ENCODE measurements at places on chromosomes 13 and 19. TPM values are rescaled to one million over a fixed set of nuclear protein-coding genes. Genes with fewer than 3 reads are reported as not detected.

DNA sequence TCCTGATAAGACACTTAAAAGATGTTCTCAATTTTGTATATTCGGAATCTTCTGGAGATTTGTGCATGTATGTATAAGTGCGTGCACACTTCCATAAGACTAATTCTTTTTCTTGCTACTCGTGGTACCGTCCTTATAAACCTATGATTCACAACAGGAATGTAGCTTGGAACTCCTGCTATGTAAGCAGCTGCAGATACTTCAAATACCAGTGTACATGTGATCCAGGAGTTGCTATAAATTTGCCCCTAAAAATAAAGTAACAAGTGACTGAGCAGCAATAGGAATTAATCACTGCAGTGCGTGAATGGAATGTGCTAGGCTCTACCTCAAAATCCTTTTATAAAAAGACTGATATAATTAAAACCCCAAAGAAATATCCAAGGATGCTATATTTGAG lies 214.9 kb downstream of the KLF5 start:
- DNase-seq = no peak

DNA sequence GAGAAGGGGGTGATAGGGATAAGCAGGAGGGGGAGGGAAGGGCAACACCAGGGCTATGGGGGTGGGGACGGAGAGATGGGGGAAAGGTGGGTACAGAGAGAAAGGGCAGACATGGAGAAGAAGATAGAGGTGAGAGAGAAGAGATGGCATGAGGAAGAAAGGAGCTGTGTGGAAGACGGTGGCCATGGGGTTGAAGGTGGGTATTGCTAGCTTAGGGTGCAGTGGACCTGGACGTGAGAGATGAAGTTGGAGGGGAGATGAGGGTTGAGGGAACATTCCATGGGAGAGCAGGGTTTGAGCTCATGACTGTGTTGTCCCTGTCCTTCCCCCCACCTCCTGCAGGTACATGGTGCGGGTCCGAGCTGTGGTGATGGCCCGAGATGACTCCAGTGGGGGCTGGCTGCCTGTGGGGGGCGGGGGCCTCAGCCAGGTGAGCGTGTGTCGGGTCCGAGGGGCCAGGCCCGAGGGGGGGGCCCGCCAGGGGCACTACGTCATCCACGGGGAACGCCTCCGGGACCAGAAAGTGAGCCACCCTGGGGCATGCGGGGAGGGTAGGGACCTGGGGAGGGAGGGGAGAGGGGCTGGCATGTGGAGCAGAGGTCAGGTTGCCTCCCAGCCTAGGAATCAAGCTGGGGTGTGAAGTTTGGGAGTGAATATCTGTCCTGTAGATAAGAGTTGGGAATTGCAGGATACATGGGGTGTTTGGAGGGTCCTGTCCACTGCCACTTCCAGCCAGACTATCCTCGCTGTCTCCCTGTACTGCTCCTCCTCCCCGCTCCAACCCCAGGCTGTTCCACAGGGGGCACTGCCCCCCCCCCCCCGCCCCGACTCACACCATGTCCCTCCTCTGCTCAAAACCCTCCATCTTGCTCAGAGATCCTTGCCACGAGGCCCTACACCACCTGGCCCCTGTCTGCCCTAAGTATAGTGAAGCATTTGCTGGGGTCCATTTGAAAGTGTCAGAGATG lies 1.7 kb downstream of the SPRED3 start:
- no peak for DNase-seq

GRCh38 chr19:44848812-44849447 lies 2.8 kb downstream of the NECTIN2 start:
- DNase-seq = peak; percentile 50

DNA sequence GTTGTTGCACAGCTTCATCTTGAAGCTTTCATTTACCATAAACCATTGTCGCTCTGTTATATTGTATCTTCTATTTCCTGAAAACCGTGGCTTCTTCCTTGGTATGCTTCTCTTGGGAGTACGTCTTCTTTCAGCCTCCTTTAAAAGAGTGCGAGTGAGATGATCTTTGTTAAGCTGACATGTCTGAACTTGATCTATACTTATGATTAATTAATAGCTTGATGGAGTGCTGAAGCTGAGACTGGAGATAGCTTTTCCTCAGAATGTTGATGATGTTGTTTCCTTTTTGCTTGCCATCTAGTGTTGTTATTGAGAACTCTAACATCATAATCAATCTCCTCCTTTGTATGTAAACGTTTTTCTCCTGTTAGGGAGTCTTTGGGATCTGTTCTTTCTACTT lies 529.3 kb upstream of the SPRY2 start:
- DNase-seq = no peak

DNA sequence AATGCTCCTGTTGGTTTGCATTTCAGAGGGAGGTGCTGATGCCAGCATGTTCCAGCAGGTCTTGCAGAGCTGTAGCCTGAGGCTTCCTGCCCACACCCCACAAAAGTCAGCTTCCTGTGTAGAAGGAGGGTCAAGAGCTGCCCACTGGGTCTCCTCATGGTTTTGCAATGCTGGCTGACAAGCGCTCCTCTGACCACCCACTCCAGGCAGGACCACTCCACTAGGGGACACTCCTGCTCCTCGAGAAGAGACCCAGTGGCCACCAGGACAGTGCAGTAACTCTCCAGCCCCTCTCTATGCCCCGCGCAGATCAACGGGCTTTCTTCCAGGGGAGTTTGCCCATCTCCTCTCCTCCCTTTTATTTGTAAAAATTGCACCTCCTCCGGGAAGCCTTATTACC lies 72.9 kb upstream of the UQCRFS1 start:
- no peak for DNase-seq

DNA sequence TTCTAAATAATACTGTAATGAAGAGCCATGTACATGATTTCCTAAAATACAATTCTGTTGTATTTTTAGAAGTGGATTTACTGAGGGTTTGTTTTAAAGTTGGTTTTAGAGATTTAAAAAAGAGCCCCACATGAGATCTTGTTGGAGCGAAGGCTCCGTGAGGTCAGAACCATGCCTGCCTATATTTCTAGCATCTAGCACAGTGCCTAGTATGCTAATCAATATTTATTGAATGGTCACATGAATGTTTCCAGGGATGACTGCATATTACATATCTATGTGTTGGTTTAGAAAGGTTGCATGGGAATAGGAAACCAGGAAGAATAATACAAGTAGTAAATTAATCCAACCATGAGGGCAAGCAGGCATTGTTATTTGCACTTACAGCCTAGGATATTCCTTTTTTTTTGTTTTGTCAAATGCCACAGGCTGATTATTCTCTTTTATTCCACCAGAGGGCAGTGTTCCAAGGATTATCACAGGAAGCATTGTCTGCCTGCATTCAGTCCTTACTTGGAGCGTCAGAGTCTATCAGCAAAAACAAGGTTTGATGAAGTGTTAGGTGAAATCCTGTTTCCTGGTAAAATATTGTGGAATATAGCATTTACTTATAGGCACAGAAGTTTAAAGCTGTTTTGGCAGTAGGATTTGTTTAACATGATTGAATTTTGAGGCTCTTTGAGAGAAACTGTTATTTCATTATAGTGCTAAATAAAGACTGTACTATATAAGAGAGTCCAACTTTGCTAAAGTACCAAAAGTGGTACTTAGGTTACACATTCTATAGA lies 46.8 kb downstream of the COG3 start:
- no peak for DNase-seq

DNA sequence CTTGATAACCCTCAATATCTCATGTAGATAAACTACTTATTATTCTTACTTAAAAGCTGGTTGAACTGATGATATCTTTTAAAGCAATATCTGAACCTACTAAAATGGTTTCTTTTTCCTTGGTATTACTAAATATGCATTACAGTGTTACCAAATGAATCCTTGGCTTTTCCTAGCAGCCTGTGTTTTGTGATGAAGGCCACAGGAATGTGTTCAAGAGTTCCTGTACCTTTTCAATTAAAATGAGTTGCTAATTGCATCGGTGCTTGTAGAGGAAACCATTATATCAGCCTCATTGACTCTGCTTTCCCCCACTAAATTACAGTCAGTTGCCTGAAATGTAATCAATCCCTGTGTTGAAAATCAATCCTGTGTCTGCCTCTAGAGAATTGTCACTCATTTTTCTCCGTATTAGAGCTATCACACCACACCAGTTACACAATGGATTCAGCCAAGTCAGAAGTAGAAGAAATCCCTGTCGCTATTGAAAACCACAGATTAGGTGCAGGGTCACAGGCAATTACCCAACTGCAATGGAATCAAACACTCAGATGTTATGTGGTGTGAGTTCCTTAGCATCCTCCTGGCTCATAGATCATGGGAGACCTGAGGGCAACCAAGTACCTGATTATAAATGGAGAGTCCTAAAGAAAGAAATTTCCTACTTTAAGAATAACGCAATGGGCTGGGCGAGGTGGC lies 13.3 kb downstream of the FAM216B start:
- DNase-seq = no peak

DNA sequence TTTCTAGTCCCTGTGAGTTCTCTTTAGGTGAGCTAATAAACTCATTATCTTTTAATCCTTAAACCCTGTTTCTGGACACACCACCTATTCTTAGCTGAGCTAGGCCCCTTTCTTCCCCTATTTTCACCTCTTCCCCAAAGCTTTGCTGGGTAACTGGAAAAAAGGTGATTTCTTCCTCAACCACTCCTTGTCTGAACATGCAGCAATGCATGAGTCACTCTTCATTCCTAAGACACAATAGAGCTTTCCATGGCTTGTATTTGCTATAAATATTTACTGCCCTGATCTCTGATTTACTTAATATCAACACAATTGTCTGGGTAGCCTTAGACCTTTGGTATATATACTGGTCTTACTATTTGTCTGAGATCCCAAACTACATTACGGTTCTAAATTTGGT lies 370.9 kb downstream of the KLF5 start:
- DNase-seq = no peak

- DNase-seq = peak; percentile 97
Measured at GRCh38 chr13:100088644-100089464, at the start of gene PCCA. Gene PCCA, plus strand, starts transcription at chr13:100089093. Its CDS starts 28 bp downstream, at chr13:100089121.

DNA sequence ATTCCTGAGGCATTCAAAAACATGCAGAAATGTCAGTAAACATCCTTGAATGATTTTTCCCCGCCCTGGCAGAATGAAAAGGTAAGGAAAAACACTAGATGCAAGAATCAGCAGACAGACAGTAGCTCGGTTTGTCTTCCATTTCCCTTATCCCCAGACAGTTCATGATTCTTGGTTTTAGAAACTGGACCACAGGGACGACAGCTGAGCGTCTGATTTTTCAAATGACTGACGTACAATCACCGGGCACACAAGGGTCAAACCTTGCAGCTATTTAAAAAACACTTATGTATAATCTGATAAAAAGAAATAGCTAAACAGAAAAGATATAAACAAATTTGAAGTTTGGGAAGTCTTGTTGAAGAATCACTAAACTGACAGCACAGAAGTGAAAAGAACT lies 47.1 kb downstream of the DCLK1 start:
- no peak for DNase-seq

DNA sequence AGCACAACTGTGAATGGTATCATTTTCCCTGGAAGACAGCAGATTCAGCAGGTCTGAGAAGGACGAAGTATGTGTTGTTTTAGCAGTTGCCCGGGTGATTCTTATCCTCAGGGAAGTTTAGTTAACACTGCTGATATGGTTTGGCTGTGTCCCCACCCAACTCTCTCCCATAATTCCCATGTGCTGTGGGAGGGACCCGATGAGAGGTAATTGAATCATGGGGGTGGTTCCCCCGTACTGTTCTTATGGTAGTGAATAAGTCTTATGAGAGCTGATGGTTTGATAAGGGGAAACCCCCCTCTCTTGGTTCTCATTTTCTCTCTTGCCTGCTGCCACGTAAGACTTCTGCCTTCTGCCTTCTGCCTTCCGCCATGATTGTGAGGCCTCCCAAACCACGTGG lies 81.0 kb upstream of the UBAC2 start:
- no peak for DNase-seq

GRCh38 chr19:30158893-30159245 lies 213.3 kb upstream of the ZNF536 start:
- DNase-seq = no peak

GRCh38 chr19:15812060-15812722 lies 3.3 kb downstream of the OR10H1 start:
- no peak for DNase-seq

- no peak for DNase-seq
Measured at GRCh38 chr13:51502153-51502651, 49.4 kb upstream of the INTS6 start.

- DNase-seq = no peak
Measured at GRCh38 chr19:58545286-58546018, 1.6 kb downstream of the TRIM28 start.

- no peak for DNase-seq
Measured at GRCh38 chr13:78719367-78719766, 60.4 kb upstream of the OBI1 start.

- DNase-seq = no peak
Measured at GRCh38 chr19:14300303-14300702, 80.9 kb upstream of the ADGRE5 start.

GRCh38 chr19:28701491-28701890 lies 511.5 kb downstream of the UQCRFS1 start:
- no peak for DNase-seq

DNA sequence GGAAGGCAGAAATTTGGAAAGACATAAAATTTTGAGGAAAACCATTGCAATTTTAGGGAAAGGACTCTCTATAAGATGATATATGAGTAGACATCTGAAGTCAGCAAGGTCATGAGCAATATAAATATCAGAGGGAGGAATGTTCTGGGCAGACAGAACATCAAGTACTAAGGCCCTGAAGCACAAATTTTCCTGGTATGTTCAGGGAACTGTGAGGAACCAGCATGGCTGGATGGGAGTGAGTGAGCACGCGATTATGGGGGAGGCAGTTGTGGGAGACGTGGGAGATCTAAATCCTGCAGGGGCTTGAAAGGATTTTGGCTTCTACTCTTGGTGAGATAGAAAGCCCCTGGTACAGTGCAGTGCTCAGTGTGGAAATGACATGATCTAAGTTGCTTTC lies 112.0 kb downstream of the TBC1D4 start:
- DNase-seq = no peak

DNA sequence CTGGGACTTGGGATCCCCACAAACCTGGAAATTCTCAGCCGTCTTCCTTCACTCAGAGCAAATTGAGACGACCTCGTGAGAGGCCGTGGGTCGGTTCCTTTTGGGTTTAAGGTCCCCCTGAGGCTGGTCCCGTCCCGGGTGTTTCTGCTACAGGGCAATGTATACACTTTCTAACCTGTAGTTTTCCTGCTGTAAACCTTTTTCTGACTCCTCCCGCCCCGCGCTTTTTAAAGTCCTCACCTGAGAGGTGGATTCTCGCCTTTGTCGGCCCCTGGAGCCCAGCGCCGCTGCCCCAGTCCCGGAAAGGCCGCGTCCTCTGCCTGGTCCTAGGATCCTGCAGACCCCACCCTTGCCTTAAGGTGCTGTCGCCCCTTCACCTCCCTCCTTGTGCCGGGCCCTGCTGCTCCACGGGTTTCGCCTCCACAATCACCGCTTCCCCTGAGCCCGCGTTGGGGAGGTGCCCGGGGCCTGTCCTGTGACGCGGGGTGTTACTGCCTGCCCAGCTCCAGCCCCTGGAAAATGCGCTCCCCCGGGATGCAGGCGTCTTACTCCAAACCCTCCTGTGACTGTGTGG lies 391 bp downstream of the ZNF761 start:
- peak; percentile 62 for DNase-seq

Gene IGFL3
- total RNA-seq = not detected

Gene POLR1G
- 4.6 TPM for total RNA-seq

Gene LYPD4
- not detected for total RNA-seq

Gene OR7D2
- 0.21 TPM for total RNA-seq

Gene MYH14
- 67.7 TPM for total RNA-seq

Gene SLC27A1
- 33.4 TPM for total RNA-seq

Gene NLRP11
- total RNA-seq = not detected

Gene CD209
- 39.5 TPM for total RNA-seq
